Naive thymus-derived CD4-positive, alpha-beta T cell (primary cell): ENCODE measurements at places on chromosomes 3 and 15. TPM values are rescaled to one million over a fixed set of nuclear protein-coding genes. Genes with fewer than 3 reads are reported as not detected.

The FSIP1 gene
- 0.24 TPM for polyA plus RNA-seq

The MUC20 gene
- 0.97 TPM for polyA plus RNA-seq

The P4HTM gene
- 28.0 TPM for polyA plus RNA-seq

The CHRNA7 gene
- 0.09 TPM for polyA plus RNA-seq

The AADACL2 gene
- not detected for polyA plus RNA-seq

The SV2B gene
- polyA plus RNA-seq: 0.06 TPM

The PLCH1 gene
- not detected for polyA plus RNA-seq

The TCF12 gene
- polyA plus RNA-seq: 72.1 TPM
